ENCODE measurements at places on chromosomes 2 and 18. TPM values are rescaled to one million over a fixed set of nuclear protein-coding genes. Genes with fewer than 3 reads are reported as not detected.

Gene PLEK
- total RNA-seq = 0.88 TPM

Gene AQP12A
- not detected for total RNA-seq

Gene HIBCH
- 32.0 TPM for total RNA-seq

Gene NUP35
- 28.7 TPM for total RNA-seq

Gene TGFA
- total RNA-seq = 0.19 TPM

Gene ZNF519
- total RNA-seq = 28.5 TPM

Gene SGPP2
- 10.0 TPM for total RNA-seq

Gene LYPD1
- not detected for total RNA-seq

Gene RRM2
- total RNA-seq = 682 TPM

Gene AMER3
- total RNA-seq = not detected

Gene GBX2
- total RNA-seq = not detected

Gene MYL12A
- 485 TPM for total RNA-seq

Gene SERPINB8
- 7.8 TPM for total RNA-seq

Gene MTX2
- total RNA-seq = 24.8 TPM

Gene CDH20
- total RNA-seq = 0.14 TPM

Gene CFAP65
- not detected for total RNA-seq

Gene AGXT
- not detected for total RNA-seq

Gene KLHL41
- total RNA-seq = not detected

Gene SCN3A
- 0.25 TPM for total RNA-seq

Gene SP140L
- total RNA-seq = 71.2 TPM

Gene MAP3K2
- total RNA-seq = 39.5 TPM

Gene FAM124B
- total RNA-seq = 0.45 TPM

Gene ADD2
- total RNA-seq = 76.0 TPM

Gene TMEM247
- not detected for total RNA-seq

Gene PPIL3
- total RNA-seq = 62.8 TPM

Gene SMARCAL1
- 28.3 TPM for total RNA-seq

Gene MPP4
- not detected for total RNA-seq

Gene LRRTM4
- total RNA-seq = not detected

Gene TXNL1
- 85.4 TPM for total RNA-seq

Gene LMAN2L
- total RNA-seq = 5.1 TPM

Gene RNF103
- 18.4 TPM for total RNA-seq

Gene FZD7
- 0.30 TPM for total RNA-seq

Gene MRO
- total RNA-seq = not detected

Gene MERTK
- 1.0 TPM for total RNA-seq

Gene RASGRP3
- 2.8 TPM for total RNA-seq

Gene LIMS4
- total RNA-seq = 0.62 TPM

Gene NYAP2
- not detected for total RNA-seq

Gene ELOA2
- not detected for total RNA-seq

Gene GPR17
- total RNA-seq = not detected

Gene SH2D6
- 0.55 TPM for total RNA-seq

Gene NLRC4
- 0.08 TPM for total RNA-seq

Gene LIMS3
- total RNA-seq = 0.57 TPM

Gene EFEMP1
- total RNA-seq = not detected

Gene GNLY
- 24.0 TPM for total RNA-seq

Gene CFC1
- total RNA-seq = not detected

Gene RTKN
- total RNA-seq = 4.6 TPM

Gene SMYD1
- not detected for total RNA-seq

Gene CHPF
- total RNA-seq = 13.2 TPM

Gene ACKR3
- 2.2 TPM for total RNA-seq

Gene LYPD6
- total RNA-seq = not detected

Gene KIF1A
- 6.6 TPM for total RNA-seq

Gene CXCR1
- total RNA-seq = not detected

Gene DNAJC5G
- not detected for total RNA-seq

Gene DYTN
- not detected for total RNA-seq

Gene RAB11FIP5
- 8.3 TPM for total RNA-seq

Gene TMEM37
- not detected for total RNA-seq

Gene LONRF2
- total RNA-seq = 0.04 TPM

Gene FOSL2
- 153 TPM for total RNA-seq

Gene RESP18
- not detected for total RNA-seq

Data from activated naive CD4-positive, alpha-beta T cell treated with anti-CD3 and anti-CD28 coated beads, Interleukin-2, amount 50 U/mL, for 72 hours (primary cell).